Activated naive CD4-positive, alpha-beta T cell treated with Interleukin-2 at 50 U/mL for 16 hours (primary cell): ENCODE measurements at places on chromosomes 11 and 22.

GRCh38 chr11:94545264-94546161 lies 1.8 kb downstream of the FUT4 start:
- DNase-seq: no peak

DNA sequence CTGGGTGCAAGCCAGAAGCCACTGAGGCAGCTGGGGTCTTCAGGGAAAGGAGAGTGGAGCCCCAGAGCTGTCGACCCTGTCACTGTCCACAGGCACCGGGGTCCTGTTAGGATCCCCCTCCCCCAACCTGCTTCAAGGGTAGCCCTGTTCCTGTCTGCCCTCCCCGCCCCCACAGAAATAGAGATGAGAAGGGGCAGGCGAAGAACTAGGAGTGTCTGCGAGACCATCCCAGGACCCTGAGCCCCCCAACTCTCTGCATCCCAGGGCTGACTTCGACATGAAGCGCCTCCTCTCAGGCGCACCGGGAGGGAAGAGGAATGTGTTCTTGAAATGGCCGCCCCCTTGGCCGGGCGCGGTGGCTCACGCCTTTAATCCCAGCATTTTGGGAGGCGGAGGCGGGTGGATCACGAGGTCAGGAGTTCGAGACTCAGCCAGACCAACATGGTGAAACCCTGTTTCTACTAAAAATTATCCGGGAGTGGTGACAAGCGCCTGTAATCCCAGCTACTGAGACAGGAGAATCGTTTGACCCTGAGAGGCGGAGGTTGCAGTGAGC lies 607 bp upstream of the ZNF70 start:
- DNase-seq: no peak

DNA sequence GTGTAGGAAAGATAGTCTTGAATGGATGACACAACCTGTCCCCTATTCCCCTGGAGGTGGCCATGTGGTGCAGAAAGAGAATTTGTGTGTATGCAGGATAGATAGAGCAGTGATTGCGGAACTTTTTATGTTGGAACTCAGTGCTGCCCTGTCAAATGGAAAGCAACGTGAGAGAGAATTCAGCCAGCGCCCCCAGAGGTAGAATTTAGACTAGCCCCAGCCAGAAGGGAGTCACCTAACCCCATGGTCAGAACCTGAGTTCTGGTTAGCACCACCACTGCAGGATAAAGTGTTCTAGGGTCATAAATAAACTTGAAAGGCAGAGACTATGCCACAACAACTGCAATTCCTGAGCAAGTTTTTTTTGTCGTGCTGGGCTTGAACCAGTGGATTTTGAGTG lies 152.9 kb upstream of the GRIA4 start:
- no peak for DNase-seq

- DNase-seq: no peak
Measured at GRCh38 chr11:69746752-69747742, 28.1 kb downstream of the FGF4 start.

DNA sequence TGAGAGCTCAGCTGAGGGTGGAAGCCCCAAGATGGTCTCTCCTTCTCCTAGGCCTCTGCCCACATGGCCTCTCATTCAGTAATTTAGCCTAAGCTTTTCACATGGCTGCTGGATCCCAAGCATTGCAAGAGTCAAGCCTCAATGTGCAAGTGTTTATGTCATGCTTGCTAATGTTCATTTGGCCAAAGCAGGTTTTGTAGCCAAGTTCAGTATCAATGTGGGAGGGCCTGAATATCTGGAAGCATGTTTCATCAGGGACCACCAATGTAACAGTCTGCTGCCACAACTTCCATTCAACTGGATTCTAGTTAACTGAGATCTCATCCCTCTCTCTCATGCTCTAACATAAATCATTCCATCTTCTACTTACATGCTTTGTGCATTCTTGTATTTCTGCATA lies 8.5 kb upstream of the SYTL2 start:
- no peak for DNase-seq

DNA sequence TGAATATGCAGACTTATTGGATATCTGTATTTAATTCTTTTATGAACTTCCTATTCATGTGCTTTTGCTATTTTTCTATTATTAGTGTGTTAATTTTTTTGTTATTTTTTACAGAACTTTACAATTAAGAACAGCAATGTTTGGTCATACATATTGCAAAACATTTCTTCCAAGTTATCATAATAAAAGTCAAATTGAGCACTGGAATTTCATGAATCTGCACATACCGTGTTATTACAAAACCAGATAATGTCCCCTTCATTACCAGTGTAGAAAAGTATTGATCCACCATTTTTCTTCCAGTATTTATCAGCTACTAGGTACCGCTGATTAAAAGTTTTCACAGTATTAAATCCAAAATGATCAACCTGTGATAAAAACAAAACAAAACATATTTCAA lies 40.5 kb downstream of the PRCP start:
- DNase-seq: no peak

- peak; percentile 67 for DNase-seq
Measured at GRCh38 chr11:61752117-61752924, at the start of gene MYRF. Gene MYRF, plus strand, starts transcription at chr11:61752636. Its CDS starts 109 bp downstream, at chr11:61752745.

DNA sequence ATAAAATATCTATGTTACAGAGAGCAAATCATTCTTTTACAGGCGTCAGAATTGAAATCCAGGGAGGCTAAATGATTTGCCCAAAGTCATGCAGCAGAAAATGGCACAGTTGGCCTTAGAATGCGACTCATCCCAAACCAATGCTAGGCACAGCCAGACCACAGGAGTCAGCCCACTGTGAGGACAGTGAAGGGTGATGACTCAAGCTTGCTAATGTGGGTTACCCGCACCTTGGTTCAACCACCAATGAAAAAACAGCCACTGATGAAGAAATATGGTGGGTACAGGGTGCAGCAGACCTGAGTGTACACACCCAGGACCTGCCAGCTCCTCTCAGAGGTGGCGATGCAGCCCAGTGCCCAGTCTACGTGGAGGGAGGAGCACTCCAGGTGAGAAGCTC lies 89.7 kb downstream of the ZC3H12C start:
- no peak for DNase-seq

DNA sequence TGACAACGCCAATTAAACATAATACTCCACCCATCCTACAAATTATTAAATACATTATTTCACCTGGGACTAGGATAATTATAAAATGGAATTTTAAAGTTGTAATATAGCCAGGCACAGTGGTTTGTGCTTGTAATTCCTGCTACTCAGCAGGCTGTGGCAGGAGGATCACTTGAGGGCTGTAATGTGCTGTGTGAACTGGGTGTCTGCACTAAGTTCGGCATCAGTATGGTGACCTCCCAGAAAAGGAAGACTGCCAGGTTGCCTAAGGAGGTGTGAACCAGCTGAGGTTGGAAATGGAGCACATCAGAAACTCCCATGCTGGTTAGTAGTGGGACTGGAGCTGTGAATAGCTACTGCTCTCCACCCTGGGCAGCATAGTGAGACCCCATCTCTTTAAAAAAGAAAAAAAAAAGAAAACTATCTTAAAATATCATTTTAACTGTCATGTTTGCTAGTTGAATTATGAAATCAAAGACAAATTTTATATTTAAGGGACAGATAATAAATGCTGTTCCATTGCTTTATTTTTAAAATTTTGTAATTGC lies 28.0 kb downstream of the PPP6R2 start:
- no peak for DNase-seq

- DNase-seq: no peak
Measured at GRCh38 chr11:106879832-106880546, 138.3 kb downstream of the GUCY1A2 start.
